ENCODE measurements at places on chromosomes 1 and 21.

- no peak for DNase-seq
Observed at GRCh38 chr1:28243685-28244311, 7.9 kb downstream of the ATP5IF1 start.

DNA sequence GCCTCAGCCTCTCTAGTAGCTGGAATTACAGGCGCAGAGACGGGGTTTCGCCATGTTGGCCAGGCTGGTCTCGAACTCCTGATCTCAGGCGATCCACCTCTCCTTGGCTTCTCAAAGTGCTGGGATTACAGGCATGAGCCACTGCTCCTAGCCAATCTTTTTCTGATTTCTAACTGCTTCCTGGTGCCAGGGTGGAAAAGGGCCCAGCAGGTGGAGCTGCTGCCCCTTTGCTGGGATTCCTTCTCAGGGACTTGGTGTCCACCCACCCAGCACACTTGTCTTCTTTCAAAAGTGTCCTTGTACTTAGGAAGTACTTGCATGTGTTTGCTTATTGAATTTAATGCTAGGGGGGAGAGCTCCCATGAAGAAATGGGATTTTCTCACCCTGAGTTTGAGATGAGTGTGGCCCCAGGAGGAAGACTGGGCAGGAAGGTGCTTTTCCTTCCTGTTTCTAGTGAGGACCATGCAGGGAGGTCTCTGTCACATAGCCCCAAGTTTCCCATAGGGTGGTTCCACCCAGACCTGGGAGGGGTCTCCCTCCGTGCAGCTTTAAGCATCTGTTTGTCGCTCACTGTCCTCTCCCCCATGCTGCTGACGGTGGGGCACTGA lies 14.2 kb downstream of the UTP11 start:
- DNase-seq: no peak

DNA sequence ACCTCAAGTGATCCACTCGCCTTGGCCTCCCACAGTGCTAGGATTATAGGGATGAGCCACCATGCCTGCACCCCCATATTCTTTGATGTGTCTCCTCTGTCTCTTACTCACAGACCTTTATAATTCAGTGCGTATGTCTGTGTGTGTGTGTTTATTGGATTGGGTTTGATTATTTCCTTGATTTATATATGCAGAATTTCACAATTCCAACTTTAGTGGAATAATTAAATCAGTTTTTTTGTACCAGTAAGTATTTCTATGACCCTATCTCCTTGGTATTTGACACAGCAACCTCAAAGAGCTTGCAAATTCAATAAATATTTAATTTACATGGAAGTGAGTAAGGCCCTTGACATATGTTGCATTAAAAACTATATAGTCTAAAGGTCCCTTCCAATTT lies 333.9 kb upstream of the ADAMTS5 start:
- DNase-seq: no peak

DNA sequence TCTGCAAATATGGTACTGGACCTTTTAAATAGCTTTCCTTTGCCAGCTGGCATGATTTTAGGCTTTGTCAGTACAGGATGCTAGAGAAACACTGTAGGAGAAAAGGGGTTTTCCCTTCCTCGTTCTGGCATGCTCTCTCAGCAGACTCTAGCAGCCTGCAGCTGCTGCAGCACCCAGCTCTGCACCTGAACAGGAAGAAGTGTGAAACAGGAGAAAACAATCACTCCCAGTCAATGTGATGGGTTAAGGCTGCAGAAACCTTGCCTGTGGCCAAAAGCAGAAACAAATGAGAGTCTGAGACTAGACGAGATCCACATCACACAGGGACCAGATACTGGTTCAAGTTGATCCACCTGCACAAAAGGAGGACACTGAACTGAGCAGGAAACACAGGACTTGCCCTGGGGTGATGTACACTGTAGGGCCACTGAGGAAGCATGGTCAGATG lies 21.2 kb downstream of the OVGP1 start:
- no peak for DNase-seq

DNA sequence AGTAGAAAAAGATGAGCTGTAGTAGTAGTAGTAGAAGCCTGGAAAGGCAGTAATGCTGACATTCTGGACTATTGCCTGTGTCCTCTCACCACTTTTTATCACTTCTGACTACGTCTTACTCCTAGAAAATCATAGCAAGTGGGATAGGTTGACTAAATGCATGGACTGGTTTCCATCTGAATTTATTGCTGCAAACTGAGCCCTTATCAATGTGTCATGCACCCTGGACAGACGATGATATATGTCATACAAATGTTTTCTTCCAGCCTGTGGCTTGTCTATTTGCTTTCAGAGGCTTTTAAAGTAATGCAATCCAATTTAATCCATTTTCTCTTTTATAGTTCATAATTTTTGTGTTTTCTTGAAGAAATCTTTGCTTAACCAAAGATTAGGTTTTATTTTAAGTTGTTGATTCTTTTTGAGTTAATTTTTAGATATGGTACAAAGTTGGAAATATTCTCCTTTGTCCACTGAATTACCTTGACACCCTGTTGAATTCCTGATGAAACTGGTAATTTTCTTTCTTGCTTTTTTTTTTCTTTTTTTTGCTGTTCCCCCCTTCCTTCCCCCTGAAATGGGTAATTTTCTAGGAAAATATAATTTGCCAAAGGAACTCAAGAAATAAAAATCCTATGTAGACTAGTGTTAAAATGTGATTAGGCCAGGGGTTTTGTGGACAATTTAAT lies 47.1 kb downstream of the PHACTR4 start:
- no peak for DNase-seq

DNA sequence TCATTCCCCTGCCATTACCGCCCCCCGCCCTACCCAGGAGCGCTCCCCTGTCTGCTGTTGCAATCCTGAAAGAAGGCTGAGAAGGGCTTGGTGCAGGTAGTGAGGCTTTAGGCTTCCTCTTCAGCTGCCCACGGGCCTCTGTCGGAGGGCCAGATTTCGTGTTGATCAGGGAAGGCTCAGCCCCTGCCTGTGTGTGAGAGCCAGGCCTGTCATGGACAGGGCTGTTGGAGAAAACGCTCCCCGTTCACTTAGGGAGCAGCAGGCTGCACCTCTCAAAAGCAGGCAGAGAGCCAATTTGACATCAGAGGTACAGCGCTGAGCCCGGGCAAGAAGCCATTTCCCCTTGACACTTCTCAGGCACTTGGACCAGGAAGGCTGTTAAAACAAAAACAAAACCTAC lies 19.0 kb downstream of the TEX35 start:
- DNase-seq: no peak

DNA sequence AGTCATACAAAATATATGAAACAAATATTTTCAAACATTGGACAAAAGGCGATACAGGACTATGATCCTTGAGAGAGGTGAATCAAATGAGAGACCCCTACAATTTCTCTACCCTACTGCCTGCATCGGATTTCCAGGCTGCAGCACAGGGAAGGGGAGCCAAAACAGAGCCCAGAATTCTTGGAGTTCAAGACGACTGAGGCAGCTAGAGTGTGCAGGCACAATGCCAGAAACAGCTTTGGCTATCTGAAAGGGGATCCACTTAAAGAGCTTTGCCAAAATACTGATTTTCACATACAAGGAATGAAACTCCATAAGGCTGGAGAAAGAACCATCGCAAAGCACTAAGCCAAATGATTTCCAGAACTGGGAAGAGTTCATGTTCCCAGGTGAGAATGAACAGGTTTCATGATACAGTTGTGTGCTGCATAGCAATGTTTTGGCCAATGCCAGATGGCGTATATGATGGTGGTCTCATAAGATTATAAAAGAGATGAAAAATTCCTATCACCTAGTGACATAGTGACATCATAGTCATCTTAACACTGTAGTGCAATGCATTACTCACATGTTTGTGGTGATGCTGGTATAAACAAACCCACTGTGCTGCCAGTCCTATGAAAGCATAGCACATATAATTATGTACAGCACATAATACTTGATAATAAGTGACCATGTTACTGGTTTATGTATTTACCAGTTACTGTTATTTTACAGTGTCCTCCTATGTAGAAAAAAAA lies 77.5 kb downstream of the KCND3 start:
- DNase-seq: no peak

DNA sequence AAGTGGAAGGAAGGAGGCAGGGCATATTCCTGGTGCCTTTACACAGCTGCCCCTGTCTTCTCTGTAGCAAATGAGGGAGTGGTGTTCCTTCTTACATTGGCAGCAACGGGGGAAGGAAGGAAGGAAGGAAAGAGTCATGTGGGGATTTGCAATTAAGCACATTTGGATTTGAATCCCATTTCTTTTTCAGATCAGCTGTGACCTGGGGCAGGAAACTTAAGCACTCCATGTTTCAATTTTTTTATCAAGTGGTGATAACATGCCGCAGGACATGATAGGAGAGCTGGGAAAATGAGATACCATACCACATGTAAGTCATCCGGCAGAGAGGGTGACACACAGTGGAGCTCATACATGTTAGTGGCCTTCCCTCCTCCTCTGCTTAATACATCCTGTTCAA lies 186.8 kb downstream of the APP start:
- no peak for DNase-seq

DNA sequence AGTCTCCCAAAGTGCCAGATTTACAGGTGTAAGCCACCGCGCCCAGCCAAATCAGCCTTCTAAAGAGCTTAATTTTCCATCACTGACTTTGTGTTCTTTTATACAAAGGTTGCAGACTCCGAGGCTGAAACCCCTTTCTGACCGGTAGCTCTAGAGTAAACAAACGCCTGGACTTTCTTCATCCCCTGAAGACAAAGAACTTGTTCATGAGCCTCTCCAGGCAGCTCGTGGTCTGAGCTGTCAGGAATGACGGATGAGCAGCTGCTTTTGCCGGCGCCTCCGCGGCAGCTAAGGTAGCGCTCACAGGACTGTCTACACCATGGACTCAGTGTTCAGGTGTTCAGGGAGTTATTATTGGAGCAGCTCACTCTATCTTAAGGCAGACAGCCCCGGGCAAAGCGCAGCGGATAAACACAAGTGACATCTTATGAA lies 128.5 kb upstream of the ERRFI1 start:
- DNase-seq: peak; percentile 55

DNA sequence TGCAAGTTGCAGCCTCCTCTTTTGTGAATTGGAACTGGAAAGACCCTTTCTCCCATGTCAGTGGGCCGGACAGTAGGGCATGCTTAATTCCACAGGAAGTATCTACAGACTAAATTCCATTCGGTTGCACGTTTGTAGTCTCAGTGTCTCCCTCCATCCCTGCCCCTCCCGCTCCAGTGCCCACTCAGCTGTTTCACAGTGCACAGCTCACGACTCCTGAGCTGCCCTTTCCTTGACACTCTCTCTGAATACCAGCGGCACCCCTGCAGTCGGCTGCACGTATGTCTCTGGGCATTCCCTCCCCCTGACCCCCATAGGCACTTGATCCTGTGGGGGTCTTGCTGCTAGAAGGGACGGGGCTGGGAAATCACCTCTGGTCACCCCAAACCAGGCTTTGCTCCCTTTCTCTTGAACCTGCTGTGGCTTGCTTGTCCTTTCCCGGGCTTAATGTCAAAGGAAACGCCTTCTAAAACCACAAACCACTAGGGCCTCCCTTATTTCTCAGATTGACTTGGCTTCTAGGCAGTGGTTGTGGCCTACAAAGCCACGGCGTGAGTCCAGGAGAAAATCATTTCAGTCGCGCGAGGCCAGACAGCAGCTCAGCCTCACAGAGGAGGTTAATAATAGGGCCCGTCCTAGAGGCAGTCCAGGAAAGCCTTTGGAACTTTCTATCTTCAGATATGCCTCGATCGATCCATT lies 365.3 kb upstream of the PROX1 start:
- DNase-seq: no peak

DNA sequence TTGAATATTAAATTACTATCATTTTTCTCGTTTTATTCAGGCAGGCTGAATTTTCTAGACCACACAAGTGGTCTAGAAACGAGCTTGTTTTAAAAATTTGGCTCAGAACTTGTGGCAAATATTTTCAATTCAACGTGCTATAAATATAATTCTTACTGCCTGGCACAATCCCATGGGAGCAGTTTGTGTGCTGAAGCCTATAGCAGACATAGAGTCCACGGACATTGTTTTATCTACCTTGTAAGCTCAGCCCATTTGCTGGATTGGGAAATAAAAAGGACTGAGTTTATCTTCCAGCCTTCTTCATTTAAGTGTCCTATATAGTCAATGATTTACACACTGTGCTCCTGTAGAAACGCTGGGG lies 103.4 kb downstream of the ZBTB18 start:
- DNase-seq: no peak

DNA sequence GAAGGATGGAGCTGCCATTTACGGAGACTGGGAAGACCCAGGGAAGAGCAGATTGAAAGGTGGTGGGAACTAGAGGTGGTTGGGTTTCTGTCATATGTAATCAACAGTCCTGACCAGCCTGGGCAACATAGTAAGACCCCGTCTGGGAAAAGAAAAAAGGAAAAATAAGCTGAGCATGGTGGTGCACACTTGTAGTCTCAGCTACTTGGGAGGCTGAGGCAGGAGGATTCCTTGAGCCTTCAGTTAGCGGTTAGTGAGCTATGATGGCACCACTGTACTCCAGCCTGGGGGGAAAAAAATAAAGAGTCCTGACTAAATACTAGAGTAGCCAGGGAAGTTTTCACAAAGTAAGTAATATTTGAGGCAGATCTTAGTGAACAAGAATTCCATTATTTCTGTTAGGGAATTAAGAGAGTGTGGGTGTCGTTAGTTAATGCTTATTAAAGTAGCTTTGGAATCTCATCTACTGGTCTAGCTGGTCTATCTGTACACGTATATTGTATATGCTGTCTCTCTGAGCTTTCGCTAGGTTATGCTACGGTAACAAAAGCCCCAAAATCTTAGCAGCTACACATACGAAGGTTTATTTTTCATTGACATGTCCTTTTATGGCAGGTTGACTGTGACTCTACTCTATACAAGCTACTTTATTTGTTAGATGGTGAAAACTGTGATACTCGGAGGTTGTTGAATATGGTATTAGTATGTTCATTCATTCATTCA lies 4.4 kb downstream of the NBPF1 start:
- DNase-seq: no peak

GRCh38 chr1:22088331-22088730 lies 35.8 kb downstream of the CDC42 start:
- DNase-seq: no peak

DNA sequence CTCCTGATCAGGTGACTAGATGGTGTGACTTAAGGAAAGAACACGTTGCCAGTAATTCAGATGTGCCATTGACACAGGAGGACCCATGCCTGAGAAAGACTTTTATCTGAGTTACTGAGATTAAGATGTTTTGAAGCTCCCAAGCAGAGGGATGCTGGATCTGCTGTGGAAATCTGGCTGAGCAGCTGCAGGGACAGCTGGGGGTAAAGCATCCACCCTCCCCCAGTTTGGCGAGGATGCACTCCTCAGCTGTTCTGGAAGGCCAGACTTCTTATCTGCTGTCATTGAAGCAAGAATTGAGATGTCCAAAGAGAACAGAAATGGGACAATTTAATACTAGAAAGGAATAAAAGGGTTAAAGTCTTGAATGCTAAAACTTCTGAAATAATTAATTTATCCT lies 25.7 kb downstream of the TTC3 start:
- no peak for DNase-seq

GRCh38 chr1:23283667-23284602 lies 60.1 kb downstream of the HNRNPR start:
- no peak for DNase-seq

- peak; percentile 55 for DNase-seq
Observed at GRCh38 chr1:25117233-25117823, 115.0 kb downstream of the SYF2 start.
